ENCODE measurements at places on chromosomes 2 and 18.

- DNase-seq: no peak
Measured at GRCh38 chr2:1979569-1979968, 235.3 kb upstream of the PXDN start.

DNA sequence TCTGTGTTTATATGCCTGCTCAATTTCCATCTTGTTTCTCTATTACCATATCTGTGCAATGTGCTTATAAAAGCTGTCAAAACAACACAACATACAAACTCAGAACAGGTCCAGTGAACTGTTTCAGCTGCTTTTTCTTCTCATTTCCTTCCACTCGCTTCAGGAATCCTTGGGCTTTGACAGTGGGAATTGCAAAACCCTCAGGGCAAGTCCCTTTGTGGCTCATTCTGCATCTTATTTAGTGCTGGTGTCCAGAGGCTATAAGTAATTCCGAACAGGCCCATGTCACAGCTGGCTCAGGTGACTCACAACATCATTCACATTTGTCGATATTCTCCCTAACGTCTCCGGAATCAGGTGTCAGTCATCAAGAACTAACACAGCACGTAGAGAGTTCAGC is 309.9 kb upstream of the ZNF521 start:
- no peak for DNase-seq

- DNase-seq: no peak
Measured at GRCh38 chr2:232843834-232844233, 26.2 kb upstream of the SNORC start.

DNA sequence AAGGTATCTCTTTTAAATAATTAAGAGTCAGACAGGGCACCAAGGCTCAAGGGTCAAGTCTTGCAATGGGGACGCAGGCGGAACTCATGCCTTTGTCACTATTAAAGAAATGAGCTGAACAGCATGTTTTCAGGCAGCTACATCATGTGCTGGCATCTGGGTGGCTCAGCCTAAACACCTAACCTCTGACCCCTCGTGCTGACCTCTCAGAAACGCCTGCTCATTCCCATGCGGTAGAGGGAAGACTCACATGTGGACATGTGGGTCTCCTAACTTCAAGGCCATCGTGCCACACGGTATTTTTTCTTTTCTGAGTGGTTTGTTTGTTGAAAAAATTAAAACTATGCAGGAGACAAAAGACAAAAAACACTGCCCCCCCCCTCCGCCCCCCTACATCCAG is 31.3 kb downstream of the CYP27C1 start:
- no peak for DNase-seq

- DNase-seq: no peak
Measured at GRCh38 chr18:24514439-24514838, 54.0 kb downstream of the HRH4 start.

- no peak for DNase-seq
Measured at GRCh38 chr2:128813352-128814034, 494.8 kb upstream of the HS6ST1 start.

DNA sequence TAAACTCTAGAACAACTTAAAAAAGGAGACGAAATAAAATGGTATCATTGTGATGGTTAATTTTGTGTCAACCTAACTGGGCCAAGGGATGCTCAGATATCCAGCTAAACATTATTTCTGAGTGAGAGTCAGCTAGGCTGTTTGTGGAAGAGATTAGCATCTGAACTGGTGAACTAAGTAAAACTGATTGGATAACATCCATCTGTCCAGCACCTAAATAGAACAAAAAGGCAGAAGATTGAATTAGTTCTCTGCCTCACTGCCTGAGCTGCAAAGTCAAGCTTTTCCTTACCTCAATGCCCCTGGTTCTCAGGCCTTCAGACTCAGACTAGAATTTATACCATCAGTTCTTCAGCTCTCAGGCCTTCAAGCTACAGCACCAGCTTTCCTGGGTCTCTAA is 30.0 kb downstream of the PPP3R1 start:
- DNase-seq: no peak

- DNase-seq: no peak
Measured at GRCh38 chr2:121256720-121257479, 28.1 kb downstream of the TFCP2L1 start.

- peak; percentile 15 for DNase-seq
Measured at GRCh38 chr2:181058378-181059269, 78.2 kb downstream of the UBE2E3 start.

- DNase-seq: no peak
Measured at GRCh38 chr2:218027426-218028188, 24.8 kb upstream of the TNS1 start.

- no peak for DNase-seq
Measured at GRCh38 chr2:20676353-20677215, 9.6 kb downstream of the GDF7 start.

- no peak for DNase-seq
Measured at GRCh38 chr2:172783165-172783898, 47.7 kb downstream of the RAPGEF4 start.

- DNase-seq: no peak
Measured at GRCh38 chr2:15919716-15920434, 20.5 kb upstream of the MYCN start.

GRCh38 chr2:119178776-119179175 is 20.2 kb upstream of the C1QL2 start:
- DNase-seq: no peak

DNA sequence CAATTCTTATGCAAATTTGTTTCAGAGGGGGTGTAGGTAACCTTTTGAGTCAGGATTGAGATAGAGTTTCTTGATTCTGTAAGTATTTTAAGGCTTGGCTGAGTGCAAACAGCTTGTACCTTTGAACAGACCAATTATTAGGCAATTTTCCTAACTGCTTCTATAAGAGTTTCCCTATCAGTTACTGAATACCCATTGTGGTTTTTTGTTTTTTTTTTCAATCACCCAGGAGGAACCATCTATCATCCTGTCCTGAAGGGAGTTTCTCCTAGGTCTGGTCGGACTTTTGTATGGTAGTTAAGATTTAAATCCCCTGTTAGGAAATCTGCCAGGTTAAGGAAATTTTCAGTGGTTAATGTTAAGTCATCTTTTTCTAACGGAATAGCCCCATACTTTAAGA is 319.4 kb upstream of the SLC39A10 start:
- DNase-seq: no peak

DNA sequence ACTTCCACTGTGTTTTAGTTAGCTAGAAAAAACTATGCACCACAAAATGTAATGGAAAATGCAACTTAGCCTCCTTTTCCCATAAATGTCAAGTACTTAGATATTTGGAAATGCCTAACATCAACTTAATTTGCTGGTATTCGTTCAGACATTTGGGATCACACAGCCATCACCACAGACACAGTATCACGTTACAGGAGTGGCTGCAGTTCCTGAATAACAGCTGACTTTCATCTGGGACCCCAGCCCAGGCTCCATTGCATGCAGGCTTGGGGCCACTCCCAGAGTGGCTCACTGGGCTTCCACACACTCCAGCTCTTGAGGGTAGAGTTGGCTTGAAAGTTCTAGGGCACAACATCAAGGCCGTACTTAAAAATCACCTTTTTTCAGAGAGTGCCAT is 9.3 kb downstream of the TMEM182 start:
- no peak for DNase-seq

GRCh38 chr18:54284981-54285785 is 15.9 kb downstream of the POLI start:
- no peak for DNase-seq

DNA sequence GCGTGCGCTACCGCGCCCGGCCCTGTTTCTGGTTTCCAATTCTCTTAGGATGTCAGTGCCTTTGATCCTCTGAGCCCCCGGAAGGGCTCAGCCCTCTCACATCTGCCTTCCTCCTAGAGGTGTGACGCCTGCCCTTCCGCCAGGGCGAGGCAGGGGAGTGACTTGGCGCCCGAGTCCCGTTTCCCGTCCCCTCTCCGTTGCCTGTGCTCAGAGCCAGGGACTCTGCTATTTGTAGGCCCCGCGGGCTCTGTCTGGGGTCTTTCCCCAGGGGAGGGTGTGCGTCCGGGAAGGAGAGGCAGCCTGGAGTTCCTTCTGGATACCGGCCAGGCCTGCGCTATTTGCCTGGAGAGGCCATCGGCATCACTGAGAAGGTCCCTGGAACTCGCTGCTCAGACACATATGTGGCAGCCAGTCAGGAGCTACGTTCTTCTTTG is 103.7 kb upstream of the TAF1B start:
- DNase-seq: peak; percentile 52

DNA sequence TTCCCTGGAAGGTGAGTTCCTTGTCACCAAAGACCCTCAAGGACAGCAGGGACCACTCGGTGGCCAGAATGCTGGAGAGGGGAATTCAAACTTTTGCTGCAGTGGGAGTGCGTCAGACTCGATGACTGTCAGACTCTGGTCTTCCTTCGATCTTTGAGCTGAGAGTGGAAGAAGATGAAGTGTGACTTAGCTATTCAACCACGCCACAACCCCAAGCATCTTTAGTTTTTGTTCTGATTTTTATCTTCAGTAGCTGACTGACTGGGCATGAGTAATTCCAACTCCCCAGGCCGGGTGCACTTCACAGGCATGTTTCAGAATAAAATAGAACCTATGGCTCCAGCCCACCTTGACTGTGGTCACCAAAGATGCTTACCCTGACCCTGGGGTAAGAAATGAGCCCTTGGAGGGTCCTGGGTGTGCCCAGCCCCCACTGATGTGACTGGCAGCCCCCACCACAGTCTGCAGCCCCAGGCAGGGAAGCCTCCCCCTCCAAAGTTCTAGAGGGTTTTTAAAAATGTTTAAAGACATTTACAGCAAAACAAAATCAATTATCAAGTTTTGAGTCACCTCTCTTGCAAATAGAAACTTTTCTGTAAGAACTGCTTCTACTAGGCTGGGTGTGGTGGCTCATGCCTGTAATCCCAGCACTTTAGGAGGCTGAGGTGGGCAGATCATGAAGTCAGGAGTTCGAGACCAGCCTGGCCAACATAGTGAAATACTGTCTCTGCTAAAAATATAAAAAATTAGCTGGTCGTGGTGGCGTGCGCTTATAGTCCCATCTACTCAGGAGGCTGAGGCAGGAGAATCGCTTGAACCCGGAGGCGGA is 24.9 kb upstream of the YWHAQ start:
- peak; percentile 31 for DNase-seq

DNA sequence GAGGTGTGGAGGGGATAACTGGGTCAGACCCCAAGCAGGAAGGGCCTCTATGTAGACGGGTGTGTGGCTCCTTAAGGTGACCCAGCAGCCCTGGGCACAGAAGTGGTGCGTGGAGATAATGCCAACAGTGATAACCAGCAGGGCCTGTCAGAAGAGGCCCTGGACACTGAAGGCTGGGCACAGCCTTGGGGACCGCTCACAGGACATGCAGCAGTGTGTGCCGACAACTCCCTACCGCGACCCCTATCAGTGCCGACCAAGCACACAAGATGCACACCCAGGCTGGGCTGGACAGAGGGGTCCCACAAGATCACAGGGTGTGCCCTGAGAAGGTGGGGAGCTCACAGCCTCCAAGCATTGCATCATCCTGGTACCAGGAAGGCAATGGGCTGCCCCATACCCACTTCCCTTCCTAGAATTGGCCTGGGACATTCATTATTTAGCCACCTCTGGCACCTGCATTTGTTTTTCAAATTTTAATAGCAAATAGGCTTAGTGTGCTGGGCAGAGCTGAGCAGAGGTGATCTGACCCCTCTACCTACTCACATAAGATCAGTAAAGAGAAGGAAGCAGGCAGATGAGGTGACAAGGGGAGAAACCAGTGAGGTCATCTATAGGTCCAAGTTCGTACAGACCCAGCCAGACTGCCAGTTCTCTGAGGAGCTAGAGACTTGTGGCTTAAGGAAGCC is 55.2 kb downstream of the BCL11A start:
- DNase-seq: no peak

- no peak for DNase-seq
Measured at GRCh38 chr2:16057661-16058060, 117.3 kb downstream of the MYCN start.

- no peak for DNase-seq
Measured at GRCh38 chr2:102708847-102709559, 52.8 kb upstream of the TMEM182 start.

DNA sequence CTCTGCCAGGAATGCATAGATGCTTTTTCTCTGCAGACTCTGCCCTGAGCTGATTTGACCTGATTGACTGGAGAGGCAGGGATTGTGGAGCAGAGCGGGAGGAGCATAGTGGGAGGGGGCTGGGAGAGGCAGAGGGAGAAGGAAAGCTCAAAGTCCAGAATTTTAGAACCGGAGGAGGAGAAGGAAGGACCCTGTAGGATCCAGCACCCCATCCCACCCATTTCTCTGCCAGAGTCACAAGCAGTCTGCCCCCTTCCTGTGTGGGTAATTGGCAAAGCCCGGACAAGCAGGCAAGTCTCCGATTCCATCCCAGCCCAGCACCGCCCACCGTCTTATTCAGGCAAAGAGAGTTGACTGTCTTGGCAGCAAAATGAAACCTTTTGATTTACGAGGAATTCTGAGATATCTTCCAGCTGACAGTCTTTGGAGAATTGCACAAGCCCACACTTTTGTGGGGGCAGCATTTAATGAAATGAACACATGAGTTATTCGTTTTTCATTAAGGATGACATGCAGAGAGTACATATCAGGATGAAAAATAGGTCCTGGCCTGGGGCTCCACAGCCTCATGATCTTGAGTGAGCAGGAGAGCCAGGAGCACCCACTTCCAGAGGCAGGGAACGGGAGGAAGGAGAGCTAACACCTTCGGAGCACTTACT is 103.1 kb downstream of the MCFD2 start:
- no peak for DNase-seq

DNA sequence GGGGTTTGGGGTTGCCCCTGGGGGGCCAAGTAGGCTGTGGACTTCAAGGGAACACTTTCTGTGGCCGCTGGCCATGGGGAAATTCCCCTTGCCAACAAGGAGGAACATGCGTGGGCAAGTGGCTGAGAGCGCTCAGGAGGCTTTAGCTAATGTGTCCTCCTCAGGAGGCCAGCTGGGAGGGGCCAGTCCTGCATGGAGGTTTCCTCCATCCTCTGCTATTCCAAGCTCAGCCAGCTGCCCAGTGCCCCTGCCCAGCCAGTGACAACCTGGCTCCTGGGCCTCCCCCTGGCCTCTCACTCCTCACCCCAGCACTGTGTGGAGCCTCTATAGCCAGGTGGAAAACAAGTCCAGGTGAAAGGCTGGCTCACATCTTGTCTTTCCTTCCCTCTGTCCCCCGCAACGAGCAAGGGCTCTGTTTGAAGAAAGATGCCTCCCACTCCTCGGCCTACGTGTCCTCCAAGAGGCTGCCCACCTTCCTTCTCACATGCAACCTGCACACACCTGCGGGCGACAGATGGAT is 64.4 kb upstream of the DAPL1 start:
- DNase-seq: no peak

- DNase-seq: no peak
Measured at GRCh38 chr2:38386377-38386776, 9.3 kb upstream of the ATL2 start.

DNA sequence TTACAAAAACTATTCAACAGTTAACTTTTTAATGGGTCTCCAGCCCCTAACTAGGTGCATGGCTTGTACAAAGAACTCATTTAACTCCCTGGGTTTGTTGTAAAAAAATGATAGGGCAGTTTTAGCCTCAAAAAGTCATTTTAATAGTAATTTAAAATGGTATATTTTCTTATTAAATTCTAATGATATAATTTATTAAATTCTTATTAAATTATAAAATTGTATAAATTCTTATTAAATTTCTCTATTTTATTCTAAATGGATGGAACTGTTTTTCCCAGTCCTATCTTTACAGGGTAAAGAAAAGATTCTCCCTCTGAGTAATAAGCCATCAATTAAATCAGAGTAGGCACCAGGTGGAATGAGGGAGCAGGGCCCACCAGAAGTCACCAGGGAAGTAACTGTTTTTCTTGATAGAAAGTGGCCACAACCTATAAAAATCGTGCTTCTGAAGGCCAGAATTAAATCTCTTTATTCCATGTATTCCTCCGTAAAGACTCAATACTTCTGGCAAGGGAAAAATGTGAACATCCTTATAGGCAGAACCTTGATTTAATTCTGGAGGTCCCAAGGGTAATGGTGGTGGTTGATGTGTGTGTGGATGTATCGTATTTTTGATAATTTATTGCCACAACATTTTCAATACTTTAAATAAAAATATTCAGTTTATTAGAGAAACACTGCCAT is 814 bp downstream of the FKBP7 start:
- DNase-seq: no peak
